Activated T-cell treated with anti-CD3 and anti-CD28 coated beads for 48 hours (primary cell): ENCODE measurements at places on chromosomes 2 and 18.

- no peak for DNase-seq
These were observed 91.2 kb downstream of the SMAD7 start for GRCh38 chr18:48859311-48860268.

DNA sequence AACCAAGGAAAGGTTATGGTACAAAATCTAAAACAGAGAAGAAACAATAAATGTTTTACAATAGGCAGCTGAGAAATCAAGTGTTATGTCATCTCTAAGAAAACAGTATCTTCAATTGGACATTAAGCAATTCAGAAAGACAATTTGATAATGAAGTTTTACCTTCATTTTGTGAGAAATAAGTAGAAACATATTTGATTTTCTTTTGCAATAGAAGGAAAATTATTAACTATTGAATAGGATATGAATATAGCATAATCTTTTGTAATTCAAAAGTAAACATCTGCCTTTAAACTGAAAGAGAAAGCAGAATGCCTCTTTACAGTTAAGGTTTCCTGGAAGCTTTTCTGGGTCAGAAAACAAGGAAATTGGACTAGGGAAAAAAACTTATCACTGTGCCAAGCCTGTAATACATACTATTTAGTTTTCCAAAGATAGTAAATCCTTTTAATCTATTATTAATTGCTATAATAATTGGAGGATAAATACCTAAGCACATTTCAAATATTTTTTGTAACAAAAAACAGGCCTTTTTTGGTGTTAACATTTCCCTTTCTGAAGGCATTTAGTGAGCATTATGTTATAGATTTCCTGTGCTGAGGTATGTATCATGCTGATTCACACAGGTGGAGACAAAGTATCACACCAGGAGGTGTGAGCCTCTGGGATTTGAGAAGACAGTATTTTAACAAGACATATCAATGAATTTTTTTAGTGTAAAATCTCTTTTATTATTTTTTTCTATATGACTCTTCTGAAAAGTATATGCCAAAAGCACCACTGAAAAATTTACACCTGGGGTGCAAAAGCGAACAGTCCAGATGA is 947.0 kb upstream of the CDH2 start:
- no peak for DNase-seq

GRCh38 chr18:55509631-55510324 is 78.2 kb downstream of the TCF4 start:
- no peak for DNase-seq

DNA sequence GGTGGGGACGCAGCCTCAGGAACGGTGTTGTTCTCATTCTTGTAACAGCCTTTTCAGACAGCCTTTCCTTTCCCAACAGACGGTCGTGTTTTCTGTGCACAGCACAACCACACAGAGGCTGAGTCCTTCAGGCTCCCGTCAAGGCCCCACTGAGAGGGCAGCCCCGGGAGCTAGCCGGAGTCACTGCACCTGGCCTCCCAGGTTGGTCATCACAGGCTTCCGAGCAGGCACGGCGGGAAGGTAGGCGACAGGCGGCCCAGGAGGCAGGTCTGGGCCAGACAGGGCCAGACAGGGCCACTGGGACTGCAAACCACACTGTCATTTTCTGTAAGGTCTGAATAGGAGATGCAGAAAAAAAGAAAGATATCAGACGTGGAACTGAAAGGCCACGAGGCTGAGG is 570.8 kb downstream of the GALR1 start:
- DNase-seq: no peak

DNA sequence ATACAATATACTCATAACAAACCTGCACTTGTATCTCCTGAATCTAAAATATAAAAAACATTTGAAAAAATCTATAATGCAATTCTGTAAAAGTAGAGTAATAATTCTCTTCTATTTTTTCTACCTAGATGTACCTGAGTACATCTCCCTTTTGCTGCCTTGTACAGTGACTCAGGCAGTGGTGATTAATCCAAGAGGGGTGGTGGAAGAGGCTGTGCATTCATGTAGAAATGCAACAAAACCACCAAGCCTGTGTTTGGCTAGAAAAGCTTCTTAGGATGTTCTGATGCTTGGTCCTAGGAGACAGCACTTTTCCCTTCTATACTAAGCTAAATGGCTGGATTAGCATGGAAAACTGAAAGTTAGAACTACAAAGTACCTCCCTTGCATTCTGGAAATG is 245.8 kb downstream of the DPP10 start:
- no peak for DNase-seq
